ENCODE measurements at places on chromosomes 7 and 10. TPM values are rescaled to one million over a fixed set of nuclear protein-coding genes. Genes with fewer than 3 reads are reported as not detected.

Gene FOXI2
- total RNA-seq = 0.09 TPM

Gene CTAGE4
- 0.09 TPM for total RNA-seq

Gene ZDHHC4
- 57.5 TPM for total RNA-seq

Gene PRKG1
- total RNA-seq = 51.3 TPM

DNA sequence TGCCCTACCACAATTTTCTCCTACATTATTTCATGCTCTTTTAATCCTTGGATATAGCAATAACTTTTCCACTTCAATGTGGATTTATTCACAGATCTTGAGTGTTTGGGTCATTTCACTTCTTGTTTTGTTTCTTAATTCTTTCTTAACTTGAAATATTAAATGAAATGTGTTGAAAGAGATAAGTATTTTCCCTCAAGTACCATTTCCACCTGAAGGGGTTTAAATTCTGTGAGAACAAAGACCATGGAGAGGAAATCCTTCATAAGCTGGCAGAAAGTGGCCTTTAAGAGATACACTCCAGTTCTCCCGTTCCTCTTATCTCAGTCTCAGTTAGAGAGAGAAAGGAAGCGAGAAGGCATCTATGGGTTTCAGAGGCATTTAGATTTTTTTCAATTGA lies 14.1 kb upstream of the DLD start:
- no peak for DNase-seq
- H3K4me1 ChIP-seq = no peaks in the 10 kb centered on the region

DNA sequence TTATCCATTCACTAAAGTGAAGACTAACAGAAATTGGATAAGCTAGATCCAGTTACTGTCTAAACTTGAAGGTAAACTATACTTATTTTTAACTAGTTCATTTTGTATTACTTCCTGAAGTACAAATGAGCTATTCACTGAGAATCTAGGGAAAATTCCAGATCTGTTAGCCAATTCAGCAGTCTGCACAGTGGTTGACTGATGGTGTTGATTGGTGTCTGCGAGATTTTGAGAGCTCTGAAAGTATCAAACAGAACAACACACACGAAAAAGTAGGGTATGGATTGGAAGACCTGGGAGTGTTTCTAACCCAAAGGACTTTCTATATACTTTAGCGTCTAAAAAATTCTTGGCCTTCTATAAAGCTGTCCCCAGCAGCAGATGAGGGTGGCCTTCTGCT lies 33.6 kb upstream of the AGR2 start:
- no peaks in the 10 kb centered on the region for H3K4me1 ChIP-seq
- DNase-seq = no peak
- H3K36me3 ChIP-seq = no peaks in the 10 kb centered on the region
- H3K4me3 ChIP-seq = no peak overlapping the region
- no peaks in the 10 kb centered on the region for H3K27me3 ChIP-seq
- H3K27ac ChIP-seq = no peak overlapping the region

DNA sequence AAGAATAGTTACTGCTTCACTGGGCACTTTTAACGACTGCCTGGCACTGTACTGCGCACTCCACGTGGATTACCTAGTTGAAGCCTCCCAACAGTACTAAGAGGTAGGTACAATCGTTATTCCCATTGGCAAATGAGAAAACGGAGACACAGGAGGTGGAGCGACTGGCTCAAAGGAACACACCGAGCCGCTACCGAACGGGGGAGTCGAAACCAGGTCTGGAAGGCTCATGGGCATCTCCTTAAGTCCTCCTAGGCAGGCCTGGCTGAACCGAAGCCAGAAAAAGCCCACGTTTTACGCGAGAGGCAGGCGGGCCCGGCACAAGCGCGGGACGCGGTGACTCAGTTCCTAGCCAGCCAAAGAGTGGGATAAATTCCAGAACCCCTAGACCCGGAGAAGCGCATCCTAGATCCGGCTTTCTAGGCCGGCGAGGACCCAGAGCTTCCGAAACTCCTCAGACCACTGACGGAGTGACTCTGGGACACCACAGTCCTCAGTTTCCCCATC lies 472 bp downstream of the PDAP1 start:
- peaks cover 36% of the 10 kb centered on the region for H3K36me3 ChIP-seq
- H3K4me3 ChIP-seq = peak overlapping the region; percentile 86
- H3K27me3 ChIP-seq = no peaks in the 10 kb centered on the region
- peaks cover 23% of the 10 kb centered on the region for H3K4me1 ChIP-seq
- peak; percentile 72 for DNase-seq

GRCh38 chr7:27522566-27522965 lies 140.1 kb downstream of the HIBADH start:
- DNase-seq = peak; percentile 50
- H3K4me1 ChIP-seq = peaks cover 12% of the 10 kb centered on the region
- no peaks in the 10 kb centered on the region for H3K27me3 ChIP-seq
- no peak overlapping the region for H3K4me3 ChIP-seq
- peaks cover 14% of the 10 kb centered on the region for H3K36me3 ChIP-seq

- no peak overlapping the region for H3K4me3 ChIP-seq
- peaks cover 2% of the 10 kb centered on the region for H3K27me3 ChIP-seq
- no peaks in the 10 kb centered on the region for H3K4me1 ChIP-seq
- H3K27ac ChIP-seq = no peak overlapping the region
- H3K36me3 ChIP-seq = no peaks in the 10 kb centered on the region
Measured at GRCh38 chr10:80567292-80567691, 29.6 kb downstream of the SH2D4B start.

- DNase-seq = no peak
- H3K36me3 ChIP-seq = no peaks in the 10 kb centered on the region
- H3K27ac ChIP-seq = no peak overlapping the region
- no peak overlapping the region for H3K4me3 ChIP-seq
- no peaks in the 10 kb centered on the region for H3K4me1 ChIP-seq
- H3K27me3 ChIP-seq = no peaks in the 10 kb centered on the region
Measured at GRCh38 chr7:115662120-115662519, 368.4 kb downstream of the TFEC start.

DNA sequence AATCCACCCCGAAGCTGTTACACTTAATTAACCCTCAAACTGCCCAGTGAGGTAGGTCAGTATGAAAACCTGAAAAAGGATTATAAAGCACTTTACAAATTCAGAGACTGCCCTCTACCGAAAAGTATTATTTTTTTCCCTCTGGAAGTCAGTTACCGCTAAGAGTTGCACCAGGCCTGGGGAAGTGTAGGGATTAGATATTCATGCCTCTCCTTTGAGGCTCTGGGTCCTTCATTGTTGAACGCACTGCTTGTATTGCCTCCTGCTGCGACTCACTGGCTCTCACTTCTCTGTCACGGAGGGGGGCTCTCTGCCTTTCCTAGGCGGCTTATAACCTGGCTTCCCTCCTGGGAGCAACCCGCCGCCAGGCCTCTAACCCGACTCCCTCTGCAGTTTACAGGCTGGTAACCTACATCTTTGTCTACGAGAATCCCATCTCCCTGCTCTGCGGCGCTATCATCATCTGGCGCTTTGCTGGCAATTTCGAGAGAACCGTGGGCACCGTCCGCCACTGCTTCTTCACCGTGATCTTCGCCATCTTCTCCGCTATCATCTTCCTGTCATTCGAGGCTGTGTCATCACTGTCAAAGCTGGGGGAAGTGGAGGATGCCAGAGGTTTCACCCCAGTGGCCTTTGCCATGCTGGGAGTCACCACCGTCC lies 2.7 kb downstream of the RHBDD2 start:
- no peaks in the 10 kb centered on the region for H3K27me3 ChIP-seq
- DNase-seq = no peak
- H3K4me3 ChIP-seq = no peak overlapping the region
- peaks cover 47% of the 10 kb centered on the region for H3K36me3 ChIP-seq

- no peaks in the 10 kb centered on the region for H3K27me3 ChIP-seq
- DNase-seq = no peak
- H3K36me3 ChIP-seq = no peaks in the 10 kb centered on the region
- H3K27ac ChIP-seq = no peak overlapping the region
- peaks cover 5% of the 10 kb centered on the region for H3K4me1 ChIP-seq
- no peak overlapping the region for H3K4me3 ChIP-seq
Measured at GRCh38 chr10:22643775-22644174, 70.6 kb downstream of the PIP4K2A start.
